ENCODE measurements at places on chromosomes 5 and 9.
A peak's percentile ranks its signal among the peaks of the same experiment; 100 is the strongest.

DNA sequence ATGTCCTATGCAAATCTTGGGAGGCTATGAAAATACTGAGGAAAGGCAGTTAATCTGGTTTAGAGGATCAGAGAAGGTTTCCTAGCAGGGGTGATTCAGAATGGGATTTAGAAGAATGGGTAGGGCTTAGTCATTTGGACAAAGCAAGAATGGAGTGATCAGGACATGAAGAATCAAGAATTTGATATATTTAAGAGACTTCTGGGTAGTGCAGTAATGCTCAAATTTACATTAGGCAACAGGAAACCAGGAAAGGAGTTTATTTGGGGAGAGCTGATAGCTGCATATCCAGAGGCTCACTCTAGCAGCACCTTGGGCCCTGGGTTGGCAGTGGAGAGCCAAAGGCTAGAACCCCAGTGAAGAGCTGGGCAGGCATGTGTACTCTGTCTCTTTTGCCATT lies 78.9 kb upstream of the PAPPA start:
- no peak for DNase-seq

GRCh38 chr9:101442318-101442717 lies 6.7 kb upstream of the ALDOB start:
- DNase-seq: no peak

DNA sequence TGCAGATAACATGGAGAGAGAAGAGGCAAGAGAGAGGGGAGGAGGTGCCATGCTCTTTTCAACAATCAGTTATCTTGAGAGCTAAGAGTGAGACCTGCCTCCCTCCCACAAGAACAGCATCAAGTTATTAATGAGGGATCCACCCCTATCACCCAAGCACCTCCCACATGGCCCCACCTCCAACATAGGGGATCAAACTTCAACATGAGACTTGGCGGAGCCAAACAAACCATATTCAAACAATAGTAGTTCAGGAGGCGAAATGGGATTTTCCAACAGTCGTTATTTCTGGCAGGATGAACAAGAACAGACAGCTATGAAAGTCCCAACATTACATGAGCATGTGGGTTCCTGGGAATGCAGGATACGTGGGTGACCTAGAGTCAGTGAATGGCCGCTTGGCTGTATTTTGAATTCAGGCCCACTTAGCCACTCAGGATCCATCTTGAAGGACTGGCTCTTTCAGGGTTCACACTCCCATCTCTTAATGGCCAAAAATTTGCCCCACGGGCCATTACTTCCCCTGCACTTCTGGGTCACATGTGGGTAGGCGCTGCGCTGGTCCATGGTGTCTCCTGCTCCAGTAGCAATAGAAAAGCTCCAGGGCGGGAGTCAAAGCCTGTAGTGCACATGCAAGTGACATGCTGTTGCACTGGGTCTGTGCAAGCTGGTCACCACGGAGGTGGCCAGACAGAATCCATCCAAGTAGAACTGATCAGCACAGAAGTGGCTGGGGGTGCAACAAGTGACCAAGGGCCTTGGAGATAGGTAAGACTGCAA lies 7.1 kb upstream of the FAF2 start:
- no peak for DNase-seq

DNA sequence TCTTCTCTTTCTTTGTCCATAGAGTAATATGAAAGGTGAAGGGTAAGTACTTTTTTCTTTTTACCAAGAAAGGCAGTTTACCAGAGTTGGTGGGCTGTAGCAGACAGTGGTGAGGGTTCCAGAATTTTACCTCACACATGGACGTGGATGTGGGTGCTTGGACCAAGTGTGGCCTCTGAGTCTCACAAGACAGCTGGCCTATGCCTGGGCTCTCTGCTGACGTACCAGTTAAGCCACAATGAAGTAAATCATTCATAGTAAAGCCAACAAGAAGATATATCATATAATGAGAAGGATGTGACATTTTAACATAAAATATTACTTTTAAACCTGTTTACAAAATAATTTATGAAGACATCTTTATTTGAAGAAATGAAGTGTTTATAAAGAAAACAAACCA lies 106.0 kb downstream of the PRKACG start:
- no peak for DNase-seq

- no peak for DNase-seq
Measured at GRCh38 chr9:10678790-10679189, 66.0 kb upstream of the PTPRD start.

- no peak for DNase-seq
Measured at GRCh38 chr5:170504616-170505266, 921 bp downstream of the KCNIP1 start.

GRCh38 chr5:39755452-39755851 lies 330.7 kb upstream of the DAB2 start:
- DNase-seq: no peak

- peak; percentile 25 for DNase-seq
Measured at GRCh38 chr5:141845371-141845851, 32.8 kb downstream of the PCDH1 start.

DNA sequence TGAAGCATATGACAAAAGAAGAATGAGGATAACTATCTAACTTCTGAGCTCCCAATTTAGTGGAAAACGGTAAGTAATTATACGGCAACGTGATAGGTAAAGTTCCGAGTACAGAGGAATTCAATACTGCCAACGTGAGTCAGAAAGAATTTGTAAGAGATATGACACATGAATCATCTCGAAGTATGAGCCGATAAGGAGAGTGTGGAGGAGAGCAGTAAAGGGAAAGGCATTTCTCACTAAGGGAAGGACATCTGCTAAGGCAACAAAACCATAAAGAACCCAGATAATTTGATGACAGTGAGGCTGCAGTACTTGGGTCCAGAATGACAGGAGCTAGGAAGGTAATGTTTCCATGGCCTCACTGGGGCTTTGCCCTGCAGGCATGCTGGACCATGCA lies 11.0 kb downstream of the MPDZ start:
- no peak for DNase-seq

GRCh38 chr9:36398745-36399144 lies 1.3 kb downstream of the RNF38 start:
- no peak for DNase-seq

DNA sequence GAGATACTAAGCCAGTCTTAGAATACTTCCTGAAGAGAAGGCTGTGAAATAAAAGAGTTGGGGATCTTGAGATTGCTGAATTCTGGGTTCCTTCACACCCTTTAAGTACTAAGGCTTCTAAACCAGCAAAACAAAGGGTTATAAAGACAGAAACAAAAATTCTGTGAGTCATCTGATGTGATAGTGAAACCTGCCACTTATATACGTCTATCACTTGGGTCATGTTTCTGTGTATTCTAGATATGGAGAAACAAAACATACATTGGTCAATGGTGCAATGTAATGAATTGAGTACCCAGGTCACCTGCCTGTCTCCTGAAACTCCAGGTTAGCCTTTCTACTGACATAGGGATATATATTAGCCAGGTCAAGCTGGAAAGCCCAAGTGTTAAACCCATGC lies 319.3 kb upstream of the GRAMD2B start:
- DNase-seq: no peak

DNA sequence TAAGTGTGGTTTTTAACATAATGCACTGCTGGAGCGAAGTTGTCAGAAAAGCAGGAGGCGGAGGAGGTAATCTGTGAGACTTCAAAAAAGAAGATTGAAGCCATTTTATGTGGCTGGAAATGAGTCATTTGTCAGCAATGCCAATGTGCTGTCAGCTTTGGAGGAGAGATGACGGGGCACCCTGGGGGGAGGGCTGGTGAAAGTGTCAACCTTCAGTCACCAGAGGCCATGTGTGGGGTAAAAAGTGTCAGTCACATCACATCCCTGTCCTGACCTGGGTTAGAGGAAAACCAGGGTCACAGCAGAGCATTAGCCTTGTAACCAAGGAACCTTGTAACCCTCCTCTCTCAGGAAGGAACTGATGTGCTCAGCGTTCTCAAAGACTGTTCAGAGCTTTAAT lies 59.1 kb downstream of the TLR4 start:
- DNase-seq: no peak

DNA sequence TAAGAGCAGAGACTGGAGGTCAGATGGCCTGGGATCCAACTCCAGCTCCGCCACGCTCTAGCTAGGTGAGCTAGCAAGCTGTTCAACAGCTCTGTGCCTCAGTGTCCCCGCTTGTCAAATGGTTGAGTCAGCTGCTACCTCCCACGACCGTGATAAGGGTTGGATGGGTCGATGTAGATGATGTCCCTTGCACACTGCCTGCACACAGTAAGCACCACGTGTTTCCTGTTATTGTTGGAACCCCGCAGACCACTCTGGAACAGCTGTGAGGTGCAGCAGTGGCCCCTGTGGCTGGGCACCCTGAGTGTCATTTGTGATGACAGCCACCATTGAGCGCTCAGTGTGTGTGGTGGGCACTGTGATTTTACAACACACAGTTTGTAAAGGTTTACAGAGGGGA lies 54.0 kb upstream of the CTSL start:
- no peak for DNase-seq

GRCh38 chr5:139710319-139711066 lies 62.3 kb downstream of the CXXC5 start:
- peak; percentile 45 for DNase-seq

DNA sequence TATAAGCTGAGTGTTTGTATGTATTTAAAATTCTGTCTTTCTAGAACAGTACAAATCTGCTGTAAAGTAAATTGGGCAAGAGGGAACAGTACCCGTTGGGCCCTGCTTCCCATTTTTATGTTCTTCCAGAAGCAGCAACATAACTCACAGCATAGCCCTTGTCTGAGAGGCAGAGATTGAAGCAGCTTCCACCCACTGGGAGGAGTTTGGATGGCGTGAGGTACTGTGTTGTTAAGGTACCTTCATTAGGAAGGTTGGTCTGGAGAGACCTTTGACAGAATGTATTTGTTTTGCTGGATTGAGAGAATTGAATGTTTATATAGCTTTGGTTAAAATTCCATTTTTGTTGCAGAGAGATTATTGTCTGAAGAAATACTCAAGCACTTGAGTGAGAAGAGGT lies 24.8 kb downstream of the RAI14 start:
- no peak for DNase-seq

DNA sequence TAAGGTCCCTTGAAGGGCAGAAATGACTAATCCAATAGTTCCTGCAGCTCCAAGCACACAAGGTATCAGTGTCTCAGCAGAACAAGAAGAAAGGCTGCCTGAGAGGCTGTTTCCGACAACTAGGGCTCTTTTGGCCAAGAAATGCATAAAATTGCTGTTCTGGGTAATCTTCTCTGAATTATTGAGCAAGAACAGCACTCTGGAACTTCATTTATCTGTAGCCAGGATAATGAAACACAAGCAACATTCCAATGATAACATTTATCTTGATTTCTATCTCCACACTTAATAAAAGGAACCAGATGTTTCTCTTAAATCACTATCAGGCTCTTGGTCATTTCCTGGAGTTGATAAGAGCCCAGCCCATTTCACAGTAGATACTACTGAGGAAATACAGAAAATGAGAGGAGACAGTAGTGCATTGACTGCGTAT lies 17.0 kb upstream of the AUH start:
- no peak for DNase-seq

DNA sequence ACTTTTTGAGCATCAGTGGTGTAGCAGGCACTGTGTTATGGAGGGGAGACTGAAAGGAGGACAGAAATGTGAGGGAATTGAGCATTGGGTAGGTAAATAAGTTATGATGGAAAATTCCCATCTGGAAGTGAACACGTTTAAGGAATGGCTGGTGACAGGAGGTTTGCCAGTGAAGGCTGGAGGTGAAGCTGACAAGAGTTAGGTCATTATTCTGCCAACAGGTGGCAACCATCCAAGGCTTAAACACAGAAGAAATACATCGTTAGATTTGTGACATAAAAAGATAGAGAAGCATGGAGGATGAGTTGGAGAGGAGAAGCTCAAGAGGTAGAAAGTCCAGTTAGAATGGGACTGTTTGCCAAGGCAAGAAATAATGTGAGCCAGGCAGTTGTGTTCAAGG lies 455.3 kb upstream of the SGCD start:
- DNase-seq: no peak

DNA sequence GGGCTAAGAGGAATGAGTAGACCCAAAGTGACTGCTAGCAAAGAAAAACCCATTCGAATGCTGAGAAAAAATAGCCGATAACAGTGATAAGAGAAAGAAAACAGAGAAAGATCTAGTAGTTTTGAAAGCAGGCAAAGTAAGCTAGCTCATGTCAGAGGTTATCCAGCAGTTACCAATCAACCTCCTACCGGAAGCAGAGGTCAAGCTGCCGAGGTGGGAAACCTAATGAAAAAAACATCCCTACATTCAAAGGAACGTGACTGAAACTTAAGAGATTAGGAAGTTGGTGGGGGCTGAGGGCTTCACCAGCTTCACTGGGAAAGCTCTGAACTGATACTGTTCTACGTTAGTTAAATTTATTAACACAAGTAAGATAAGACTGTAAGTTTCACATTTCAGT lies 32.6 kb downstream of the SSBP2 start:
- no peak for DNase-seq

- no peak for DNase-seq
Measured at GRCh38 chr5:61347080-61347479, 15.0 kb downstream of the ZSWIM6 start.

GRCh38 chr9:123542435-123543225 lies 186.6 kb downstream of the CRB2 start:
- no peak for DNase-seq

GRCh38 chr9:132752877-132753592 lies 82.8 kb downstream of the GTF3C4 start:
- DNase-seq: no peak

DNA sequence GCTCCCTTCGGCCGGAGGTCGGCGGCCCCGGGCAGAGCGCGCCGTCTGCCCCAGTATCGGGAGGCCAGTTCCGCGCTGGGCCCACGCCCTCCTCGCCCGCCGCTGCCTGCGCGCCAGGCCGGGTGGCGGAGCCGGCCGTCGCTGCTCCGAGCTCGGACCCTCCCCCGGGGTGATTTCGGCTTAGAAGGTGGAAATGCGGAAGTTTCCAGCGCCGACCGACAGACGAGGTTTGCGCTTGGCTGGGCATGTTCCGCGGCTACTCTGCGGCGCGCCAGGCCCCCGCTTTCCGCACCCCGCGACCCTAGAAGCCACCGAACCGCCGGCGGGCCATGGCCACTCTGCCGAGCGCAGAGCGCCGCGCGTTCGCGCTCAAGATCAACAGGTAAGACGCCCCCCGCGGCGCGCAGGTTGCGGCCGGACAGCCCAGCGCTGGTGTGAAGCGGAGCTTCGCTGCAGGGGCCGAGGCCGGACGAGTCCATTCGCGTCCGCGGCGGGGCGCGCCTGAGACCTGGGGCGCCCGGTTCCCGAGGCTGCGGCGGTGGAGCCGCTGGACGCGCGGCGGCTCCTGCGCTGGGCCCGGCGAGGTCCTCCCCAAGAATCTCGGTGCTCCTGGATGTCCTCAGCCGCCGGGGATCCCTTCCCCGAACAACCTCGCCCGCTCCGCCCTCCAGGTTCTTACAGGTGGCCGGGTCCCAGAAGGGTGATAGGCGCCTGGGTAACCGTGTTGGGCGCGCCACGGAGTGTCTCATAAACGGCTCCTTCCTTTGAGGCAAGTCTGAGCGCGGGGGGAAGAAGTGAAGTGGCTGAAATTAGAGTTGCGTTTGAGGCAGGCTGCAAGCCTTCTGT lies at the start of gene DOCK8:
Gene DOCK8 (plus strand): TSS at position 218 of the 846 bp plus-strand sequence. CDS start 112 bp downstream, at position 330.
- DNase-seq: peak; percentile 72

DNA sequence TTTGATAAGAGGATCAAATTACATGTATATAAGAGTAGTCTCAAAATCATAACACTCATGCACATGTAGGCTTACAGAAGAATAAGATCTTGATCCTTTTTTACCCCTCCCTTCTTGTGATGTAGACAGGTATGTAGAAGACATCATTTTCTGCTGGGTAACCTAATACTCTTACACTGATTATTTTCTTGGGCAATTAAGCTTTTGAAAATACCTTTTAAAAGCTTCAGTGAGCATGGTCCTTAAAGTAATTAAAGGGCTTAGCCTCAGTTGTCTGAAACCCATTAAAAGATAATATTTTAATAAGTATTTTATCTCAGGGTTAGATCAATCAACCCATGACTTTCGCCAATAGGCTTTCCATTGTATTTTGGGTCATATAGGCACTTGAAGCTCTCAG lies 50.6 kb downstream of the ALDH1A1 start:
- DNase-seq: no peak
